T-helper 1 cell (primary cell): ENCODE measurements at places on chromosomes 3 and 15.

- no peak for DNase-seq
These were observed 8.5 kb downstream of the BFSP2 start for GRCh38 chr3:133408366-133408765.

DNA sequence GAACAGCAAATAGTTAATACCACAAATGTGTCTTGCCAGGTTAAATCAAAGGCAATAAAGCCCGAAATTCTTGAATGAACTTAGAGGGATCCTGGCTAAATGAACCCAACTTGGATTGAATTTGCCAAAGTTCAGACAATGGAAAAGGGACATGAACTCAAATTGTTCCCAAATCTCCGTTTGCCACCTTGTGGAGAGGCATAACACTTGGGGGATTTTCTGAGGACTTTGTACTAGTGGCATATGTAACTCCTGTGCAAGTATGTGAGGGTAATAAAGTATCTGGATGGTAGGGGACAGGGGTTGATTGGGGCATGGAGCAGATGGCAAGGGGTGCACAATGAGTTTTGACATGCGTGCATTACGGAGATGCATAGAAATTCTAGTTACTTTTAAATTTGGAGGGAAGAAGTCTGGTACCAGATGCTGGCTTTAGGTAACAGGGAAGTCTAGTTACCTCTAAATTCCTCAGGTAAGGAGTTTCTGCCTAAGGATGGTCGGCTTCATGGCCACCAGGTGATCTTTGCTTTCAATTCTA is 1.2 kb upstream of the TCAIM start:
- DNase-seq = no peak

DNA sequence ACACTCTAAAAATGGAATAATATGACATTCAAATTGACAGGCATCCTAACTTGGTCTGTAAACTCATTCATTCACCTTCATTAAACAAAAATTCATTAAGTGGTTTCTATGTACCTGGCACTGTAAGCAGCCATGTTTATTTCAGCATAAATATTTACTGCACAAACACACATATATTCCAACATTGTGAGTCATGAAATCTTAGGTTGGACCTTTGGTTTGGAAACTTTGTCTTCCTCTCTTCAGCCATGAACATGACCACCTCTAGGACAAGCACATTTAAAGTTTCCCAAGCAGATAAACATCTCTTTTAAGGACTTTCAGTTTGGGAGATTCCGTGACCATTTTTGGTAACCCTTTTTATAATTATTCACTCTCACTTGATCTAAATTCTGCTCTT is 131.8 kb downstream of the TPRG1 start:
- no peak for DNase-seq

DNA sequence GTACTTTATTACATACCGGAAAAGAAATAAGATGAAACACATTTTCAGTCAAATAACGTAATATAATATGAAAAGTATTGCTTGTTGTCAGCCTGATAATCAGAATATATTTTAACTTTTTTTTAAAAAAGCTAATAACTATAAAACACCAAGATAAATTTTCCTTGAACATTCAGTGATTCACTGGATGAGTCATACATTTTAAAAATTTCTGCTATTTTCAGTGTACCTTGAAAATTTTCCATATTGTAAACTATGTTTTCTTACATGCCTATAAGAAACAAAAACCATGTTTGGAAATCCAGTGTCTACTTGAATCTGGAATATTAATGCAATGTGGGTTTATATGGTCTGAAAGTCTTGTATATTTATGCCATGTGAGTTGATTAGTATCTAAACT is 36.3 kb upstream of the MEIS2 start:
- DNase-seq = no peak

DNA sequence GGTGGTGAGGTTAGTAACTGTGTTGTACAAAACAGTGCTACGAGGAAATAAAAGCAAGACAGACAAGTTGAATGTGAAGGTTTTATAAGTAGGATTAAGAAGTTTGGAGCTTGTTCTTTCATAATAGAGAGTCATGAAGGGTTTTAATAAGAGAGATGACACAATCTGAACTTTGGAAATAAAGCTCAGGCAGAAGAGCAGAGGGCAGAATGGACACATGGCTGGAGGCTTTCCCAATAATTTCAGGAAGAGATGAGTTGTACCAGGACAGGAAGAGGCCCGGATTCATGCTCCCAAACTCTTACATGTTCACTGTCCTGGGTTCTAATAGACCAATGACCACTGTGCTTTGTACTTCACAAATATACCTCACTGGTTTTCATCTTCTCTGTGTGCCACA is 194.8 kb downstream of the SLC9A9 start:
- no peak for DNase-seq

- no peak for DNase-seq
These were observed 34.8 kb upstream of the RAB6B start for GRCh38 chr3:133930341-133930933.

- no peak for DNase-seq
These were observed 3.6 kb downstream of the CAMP start for GRCh38 chr3:48226939-48227338.

- DNase-seq = no peak
These were observed 294.7 kb upstream of the CCDC54 start for GRCh38 chr3:107082527-107082926.

DNA sequence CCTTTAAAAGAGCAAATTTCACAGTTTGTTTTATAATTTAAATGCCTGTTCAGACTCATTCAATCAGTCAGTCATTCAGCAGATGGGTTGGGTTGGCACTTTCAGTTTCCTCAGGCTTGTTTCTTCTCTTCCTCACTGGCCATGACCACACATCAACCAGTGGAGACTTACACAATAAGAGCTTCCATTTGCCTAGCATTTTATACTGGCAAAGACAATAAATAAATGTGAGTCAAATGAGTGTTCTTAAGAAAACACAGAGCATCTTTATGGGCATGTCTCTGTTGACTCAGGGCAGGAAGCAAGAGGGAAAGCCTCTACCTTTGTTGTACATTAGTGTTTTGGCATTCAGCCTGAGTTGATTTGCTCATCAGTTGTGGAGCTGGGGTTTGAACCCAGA is 122.6 kb downstream of the EPHB1 start:
- DNase-seq = no peak

- peak; percentile 28 for DNase-seq
These were observed 19.5 kb upstream of the ZMAT3 start for GRCh38 chr3:179091113-179091512.

- DNase-seq = no peak
These were observed 419.3 kb downstream of the TUSC7 start for GRCh38 chr3:117128872-117129271.

- DNase-seq = peak; percentile 30
These were observed 10.6 kb downstream of the MAPKAPK3 start for GRCh38 chr3:50627407-50628051.
